ENCODE measurements at places on chromosomes 4 and X. TPM values are rescaled to one million over a fixed set of nuclear protein-coding genes. Genes with fewer than 3 reads are reported as not detected.

- no peak for DNase-seq
Measured at GRCh38 chr4:72286185-72286584, 254.4 kb downstream of the NPFFR2 start.

- no peak for DNase-seq
Measured at GRCh38 chr4:159297091-159297490, 194.2 kb downstream of the RAPGEF2 start.

DNA sequence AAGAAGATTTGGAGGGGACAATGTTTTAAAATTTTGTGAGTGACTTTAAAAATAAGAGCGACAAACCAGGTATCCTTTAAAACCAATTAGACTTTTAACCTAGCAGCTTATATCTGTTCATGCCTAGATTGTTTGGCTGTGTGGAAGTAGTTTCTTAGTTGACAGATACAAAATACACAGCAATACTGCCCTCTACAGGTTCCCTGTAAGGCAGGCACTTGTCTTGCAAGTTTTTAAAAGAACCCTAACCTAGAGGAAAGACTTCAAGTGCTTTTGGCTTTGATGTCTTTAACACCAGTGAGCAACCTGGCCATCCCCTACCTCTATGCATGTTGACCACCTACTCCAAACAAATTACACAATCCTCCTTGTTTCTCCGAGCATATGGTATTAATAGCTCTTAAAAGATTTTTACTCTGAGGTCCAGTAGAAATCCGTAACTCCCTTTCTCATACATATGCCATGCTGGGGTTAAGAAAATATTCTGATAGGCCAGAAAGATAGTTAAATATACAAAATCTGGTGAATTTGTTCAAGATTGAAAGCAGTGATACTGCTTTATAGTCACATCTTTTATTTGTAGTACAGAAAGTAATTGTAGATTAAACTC lies 273.0 kb downstream of the ARHGAP24 start:
- no peak for DNase-seq

DNA sequence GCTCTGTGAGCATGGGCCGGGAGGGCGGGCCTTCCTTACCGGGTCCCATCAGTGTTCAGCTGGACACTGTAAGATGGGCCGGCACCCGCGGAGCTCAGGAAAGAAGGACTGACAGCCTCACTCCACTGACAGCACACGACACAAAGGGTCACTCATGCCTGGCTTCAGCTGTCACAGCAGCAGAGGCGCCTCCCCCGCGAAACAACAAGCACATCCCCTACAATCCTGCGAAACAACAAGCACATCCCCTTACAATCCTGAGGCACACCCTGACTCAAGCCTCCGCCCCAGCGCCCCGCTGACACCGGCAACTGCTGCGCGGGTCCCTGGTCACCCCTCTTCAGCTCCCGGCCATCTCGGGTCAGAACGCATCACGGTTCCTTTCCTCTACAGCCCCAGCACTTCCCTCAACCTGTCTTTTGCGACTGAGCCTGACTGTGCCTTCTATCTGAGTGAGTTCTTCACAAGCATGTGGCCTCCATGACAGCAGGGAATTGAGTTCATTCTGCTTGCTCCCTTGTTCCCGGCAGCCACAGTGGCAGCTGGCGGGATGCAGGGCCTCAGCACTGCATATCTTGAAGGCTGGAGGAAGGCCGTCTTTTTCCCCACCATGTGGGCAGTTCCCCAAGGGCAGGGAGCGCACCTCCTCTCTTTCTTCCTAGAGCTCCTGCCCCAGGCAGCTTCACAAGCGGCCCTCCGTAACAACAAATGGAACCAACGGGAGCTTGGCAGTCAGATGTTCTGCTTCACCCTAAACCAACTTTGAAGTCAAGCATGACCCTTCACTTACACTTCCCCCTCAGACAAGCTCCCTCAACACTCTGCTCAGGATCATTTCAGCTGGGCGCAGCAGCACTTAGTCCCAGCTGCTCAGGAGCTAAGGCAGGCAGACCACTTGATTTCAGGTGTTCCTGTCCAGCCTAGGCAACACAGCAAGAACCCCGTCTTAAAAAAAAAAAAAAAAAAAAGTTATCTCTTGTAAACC lies 39.6 kb downstream of the SCD5 start:
- DNase-seq = no peak

DNA sequence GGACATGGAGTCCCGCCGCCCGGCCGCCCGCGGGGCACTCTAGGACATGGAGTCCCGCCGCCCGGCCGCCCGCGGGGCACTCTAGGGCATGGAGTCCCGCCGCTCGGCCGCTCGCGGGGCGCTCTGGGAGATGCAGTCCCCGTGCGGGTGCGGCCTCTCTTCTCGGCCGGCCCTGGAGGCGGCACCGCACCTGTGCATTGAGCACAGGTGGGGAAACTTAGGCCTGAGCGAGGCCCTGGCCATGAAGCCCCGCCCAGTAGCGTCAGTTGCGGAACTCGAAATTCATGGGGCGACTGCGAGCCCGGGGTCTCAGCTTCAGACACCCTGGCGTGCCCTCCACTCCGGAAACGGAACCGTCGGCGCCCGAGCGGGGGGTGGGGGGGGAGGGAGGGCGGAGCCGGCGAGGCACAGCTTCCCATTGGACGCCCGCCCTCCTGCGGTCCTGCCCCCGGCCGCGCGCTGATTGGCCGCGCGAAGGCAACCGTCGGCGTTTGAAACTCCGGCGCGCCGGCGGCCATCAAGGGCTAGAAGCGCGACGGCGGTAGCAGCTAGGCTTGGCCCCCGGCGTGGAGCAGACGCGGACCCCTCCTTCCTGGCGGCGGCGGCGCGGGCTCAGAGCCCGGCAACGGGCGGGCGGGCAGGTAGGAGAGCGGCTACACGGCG lies at the start of the genes TACC3 and TMEM129:
TACC3 (plus strand) TSS at position 519 of the 663 bp plus-strand sequence. CDS start 1,901 bp downstream, outside the sequence.
TMEM129 (minus strand) TSS at position 321 of the 663 bp plus-strand sequence. CDS start 486 bp downstream, outside the sequence.
- DNase-seq = peak; percentile 88

GRCh38 chr4:183072176-183072575 lies 26.9 kb upstream of the WWC2 start:
- DNase-seq = no peak

GRCh38 chr4:137749466-137749865 lies 217.2 kb upstream of the PCDH18 start:
- DNase-seq = no peak

GRCh38 chr4:6197433-6198174 lies 2.7 kb downstream of the JAKMIP1 start:
- DNase-seq = no peak

GRCh38 chrX:84873176-84873575 lies 130.5 kb upstream of the APOOL start:
- DNase-seq = no peak

DNA sequence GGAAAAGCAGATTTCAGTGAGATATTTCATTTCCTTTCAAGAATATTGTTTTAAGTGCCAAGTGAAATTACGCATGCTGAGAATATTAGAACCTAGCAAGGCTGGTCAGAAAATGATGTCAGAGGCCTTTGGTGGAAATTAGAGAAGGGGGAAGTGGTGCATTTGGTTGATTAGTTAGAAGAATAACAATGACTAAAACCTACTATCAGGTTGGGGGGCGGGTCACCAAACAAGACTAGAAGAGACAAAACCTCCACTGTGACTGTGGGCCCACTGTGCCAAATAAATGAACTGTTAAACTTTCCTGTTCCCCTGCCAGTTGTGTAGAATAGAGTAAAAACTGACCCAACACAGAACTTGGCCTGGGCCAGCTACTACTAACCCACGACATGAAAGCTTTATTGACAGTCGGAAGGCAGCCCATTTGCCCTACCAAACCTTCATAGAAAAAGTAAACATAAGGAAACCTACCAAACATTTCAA lies 2.9 kb downstream of the RAPGEF2 start:
- DNase-seq = no peak

GRCh38 chrX:38661561-38661960 lies 100.2 kb downstream of the TSPAN7 start:
- no peak for DNase-seq

DNA sequence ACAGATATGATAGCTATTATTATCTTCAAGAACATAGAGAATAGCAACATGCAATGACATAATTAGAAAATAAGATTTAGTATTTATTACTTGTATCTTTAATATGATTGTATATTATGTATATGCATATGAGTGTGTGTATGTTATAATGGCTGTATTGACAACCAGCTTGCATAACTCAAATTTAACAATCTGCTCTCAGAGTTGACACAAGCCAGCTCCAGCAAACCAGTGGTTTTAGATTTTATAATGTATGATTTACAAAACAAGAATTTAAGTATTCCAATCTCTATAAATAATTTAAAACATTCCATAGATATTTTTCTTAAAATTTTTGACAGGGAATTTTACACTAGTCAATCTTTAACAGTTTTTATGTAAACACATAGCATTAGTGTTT lies 935.9 kb upstream of the EPHA5 start:
- DNase-seq = no peak

- peak; percentile 77 for DNase-seq
Measured at GRCh38 chr4:4327652-4328121, 37.6 kb downstream of the ZBTB49 start.

DNA sequence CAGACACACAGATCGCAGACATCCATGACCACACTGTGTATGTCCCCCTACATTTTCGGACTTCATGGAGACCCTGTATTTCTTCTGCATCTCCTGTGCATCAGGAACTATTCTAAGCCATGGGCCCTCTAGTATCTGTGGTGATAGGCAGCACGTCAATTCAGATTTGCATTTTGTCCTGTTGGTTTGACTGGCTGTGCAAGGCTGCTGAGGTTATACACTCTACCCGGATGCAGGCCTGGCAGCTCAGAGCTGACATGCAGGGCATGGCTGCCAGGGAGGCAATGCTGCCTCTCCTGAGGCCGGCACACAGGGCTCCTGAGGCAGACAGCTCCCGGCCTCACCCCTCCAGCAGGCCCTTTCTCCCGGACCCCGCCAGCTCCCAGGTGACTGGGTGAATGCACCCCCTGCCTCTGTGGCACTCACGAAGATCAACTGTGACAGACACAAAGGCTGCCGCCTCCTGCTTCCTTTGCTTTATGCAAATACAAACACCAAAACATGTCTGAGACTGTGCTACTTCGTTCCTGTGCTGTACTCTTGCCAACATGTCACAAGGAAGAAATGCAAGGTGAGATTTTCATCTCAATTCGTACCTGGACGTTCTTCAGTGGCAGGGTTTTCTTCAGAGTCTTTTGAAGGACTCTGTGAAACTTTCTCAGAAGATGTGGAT lies 51.0 kb downstream of the NSG1 start:
- no peak for DNase-seq

GRCh38 chr4:146398896-146399445 lies 122.8 kb downstream of the SLC10A7 start:
- no peak for DNase-seq

DNA sequence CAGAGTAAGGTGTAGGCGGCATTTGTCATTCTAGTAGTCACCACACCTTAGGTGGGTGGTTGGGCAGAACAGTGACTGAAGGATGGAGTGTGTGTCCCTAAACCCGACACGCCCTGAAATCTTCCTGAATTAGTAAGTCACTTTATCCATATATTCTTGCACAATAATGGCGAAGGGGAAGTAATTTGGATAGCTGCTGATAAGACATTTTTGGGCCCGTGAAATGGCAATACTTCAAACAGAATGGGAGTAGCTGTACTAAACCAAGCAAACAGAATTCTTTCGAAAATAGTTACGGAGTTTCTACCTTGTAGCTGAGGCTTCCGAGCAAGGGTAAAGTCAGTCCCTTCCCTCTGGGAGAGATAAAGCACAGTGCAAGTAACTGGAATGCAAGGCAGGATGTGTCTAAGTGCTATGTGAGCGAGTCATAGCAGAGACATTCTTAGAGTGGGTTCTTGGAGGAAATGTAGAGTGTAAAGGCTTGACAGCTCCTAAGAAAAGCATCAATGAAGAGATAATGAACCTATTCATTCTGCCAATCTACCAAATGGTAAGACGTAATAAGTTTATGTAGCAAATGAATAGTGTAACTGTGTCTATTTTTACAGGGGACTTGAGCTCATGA lies 72.8 kb downstream of the CLCN5 start:
- DNase-seq = no peak

GRCh38 chrX:18288716-18289115 lies 65.8 kb downstream of the SCML2 start:
- no peak for DNase-seq

- no peak for DNase-seq
Measured at GRCh38 chr4:80610845-80611677, 275.5 kb downstream of the CFAP299 start.

GRCh38 chrX:105488716-105489115 lies 268.2 kb upstream of the TEX13A start:
- DNase-seq = no peak

- no peak for DNase-seq
Measured at GRCh38 chr4:84672177-84672576, 89.2 kb downstream of the CDS1 start.

GRCh38 chr4:172152284-172152683 lies 339.1 kb downstream of the GALNTL6 start:
- DNase-seq = no peak

DNA sequence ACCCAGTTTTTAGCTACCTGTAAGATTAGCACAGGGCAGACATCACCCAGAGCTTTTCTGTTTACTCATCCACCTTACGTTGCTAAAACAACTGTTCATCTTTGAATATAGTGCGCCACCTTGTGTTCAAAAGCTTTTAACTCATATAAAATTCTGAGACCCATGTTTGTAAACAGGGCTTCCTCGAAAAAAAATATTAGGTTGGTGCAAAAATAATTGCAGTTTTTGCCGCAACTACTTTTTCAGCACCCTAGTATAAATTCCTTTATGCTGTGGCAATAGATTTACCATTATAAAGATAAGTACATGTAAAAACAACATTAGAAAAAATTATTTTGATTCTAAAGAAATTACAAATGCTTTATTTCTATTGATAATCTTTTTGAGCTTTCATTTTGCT lies 147.9 kb downstream of the LRBA start:
- no peak for DNase-seq

DNA sequence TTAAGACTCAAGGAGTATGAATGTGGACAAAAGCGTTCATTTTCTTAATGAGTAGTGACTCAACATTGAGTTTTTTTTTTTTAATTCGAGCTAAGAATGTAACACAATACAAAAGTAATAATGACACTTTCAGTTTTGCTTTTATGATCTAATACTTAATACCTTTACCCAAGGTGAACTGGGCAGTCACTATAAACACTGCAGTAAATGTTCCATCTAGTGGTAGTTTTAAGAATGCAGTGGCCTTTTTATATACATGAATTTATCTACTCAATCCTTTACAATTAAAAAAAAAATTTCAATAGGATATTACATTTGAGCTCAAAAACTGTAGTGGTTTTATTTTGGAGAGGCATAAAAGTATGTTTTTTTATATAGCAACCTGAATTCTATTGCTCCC lies 33.9 kb downstream of the PDK3 start:
- DNase-seq = no peak

Gene TBC1D8B
- total RNA-seq = 19.8 TPM

Gene MAGEE2
- not detected for total RNA-seq

Gene DGAT2L6
- not detected for total RNA-seq

Gene H2BW2
- total RNA-seq = 0.59 TPM

Gene STOX2
- 1.6 TPM for total RNA-seq

Gene CT45A5
- not detected for total RNA-seq

Gene ZAR1
- total RNA-seq = not detected

Gene PPP1R3F
- total RNA-seq = 6.6 TPM

Gene SLITRK4
- 2.1 TPM for total RNA-seq

Gene FGF5
- total RNA-seq = 1.3 TPM
